ENCODE measurements at places on chromosomes 7 and 10.

DNA sequence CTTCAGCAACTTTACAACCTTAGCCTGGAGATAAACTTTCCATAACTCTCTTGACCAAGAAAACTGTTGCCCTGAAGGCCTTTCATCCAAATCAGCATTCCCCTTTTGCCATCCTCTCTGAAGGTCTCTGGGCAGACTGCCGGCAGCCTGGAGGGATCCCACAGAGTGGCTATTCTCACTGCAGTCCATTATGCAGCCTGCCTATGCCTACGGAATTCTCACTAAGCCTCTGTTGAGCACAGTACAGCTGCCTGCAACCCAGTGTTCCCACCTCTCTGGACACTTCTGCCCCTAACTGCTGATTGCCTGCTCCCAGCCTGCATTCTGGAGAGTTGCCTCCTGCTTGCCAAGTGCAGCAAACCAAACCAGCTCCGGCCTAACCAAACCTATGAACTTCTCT lies 548.9 kb upstream of the STEAP1 start:
- DNase-seq = no peak

GRCh38 chr7:28132959-28133870 lies 47.4 kb downstream of the JAZF1 start:
- no peak for DNase-seq

- no peak for DNase-seq
Measured at GRCh38 chr10:103836861-103837260, 18.5 kb downstream of the SH3PXD2A start.

- no peak for DNase-seq
Measured at GRCh38 chr7:10977113-10977512, 3.4 kb downstream of the PHF14 start.

DNA sequence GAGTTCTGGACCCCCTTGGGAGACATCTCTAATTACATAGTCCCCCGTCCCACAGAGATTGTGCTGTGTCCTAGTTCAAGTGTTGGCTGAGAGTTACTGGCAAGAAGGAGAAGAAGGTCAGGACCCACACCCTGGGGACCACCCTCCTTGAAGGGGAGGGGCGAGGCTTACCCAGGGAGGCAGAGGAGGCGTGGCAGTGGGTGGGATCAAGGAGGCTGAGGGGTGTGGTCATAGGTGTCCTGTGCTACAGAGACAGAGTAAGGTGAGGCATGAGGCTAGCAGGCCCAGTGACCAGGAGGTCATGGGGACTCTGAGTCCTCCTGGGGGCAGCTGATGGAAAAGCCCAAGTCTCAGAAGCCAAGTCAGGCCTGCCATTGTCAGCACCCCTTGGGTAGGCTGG lies 29.4 kb upstream of the ADCYAP1R1 start:
- DNase-seq = no peak

DNA sequence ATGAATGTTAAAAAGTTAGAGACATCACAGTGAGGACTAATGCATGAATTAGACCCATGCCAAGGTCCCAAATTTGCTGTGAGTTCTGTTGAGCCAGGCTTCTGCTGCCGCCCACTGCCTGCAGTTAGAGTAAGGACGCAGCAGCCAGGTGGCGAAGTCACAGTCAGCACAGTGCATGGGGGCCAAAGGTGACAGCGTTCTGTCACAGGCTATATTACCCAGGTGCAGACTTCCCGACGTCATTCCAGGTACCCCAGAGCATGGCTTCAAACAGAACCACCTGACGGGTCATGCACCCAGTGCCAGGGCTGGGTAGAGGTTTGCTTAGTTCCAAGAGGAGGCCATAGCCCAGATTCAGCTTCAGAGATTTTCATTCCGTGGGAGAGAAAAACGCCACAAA lies 33.9 kb upstream of the HMX3 start:
- DNase-seq = no peak

DNA sequence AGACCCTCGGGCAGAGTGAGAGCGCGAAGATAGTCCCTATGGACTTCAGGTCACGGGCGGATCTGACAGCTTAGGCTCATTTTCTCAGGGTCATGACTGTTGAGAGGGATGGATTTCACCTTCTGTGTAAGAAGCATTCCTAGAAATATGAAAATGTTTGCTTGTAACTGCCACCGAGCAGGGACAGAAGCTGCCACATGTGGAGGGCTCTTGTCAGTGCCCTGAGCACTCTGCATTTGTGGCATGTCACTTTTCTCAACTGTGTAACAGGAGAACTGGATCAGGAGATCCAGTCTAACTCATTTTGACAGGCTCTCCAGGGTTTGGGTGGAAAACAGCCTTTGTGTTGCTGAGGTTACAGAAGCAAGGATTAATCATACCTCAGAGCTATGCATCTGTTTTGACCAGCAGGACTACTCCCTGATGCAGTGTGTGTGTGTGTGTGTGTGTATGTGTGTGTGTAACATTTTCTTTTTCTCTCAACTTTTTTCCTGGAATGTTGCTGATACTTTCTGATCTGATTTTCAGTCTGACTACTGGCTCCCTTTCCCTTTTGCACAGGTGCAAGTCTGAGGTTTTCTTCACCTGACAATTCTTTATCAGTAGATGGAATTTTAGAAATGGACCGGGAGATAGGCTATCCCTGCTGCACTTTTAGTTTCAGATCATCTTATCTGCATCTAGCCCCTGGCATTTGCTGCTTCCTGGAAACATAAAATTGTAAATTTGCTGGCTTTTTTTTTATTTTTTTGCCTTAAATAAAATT lies 183.3 kb downstream of the STK31 start:
- DNase-seq = no peak

DNA sequence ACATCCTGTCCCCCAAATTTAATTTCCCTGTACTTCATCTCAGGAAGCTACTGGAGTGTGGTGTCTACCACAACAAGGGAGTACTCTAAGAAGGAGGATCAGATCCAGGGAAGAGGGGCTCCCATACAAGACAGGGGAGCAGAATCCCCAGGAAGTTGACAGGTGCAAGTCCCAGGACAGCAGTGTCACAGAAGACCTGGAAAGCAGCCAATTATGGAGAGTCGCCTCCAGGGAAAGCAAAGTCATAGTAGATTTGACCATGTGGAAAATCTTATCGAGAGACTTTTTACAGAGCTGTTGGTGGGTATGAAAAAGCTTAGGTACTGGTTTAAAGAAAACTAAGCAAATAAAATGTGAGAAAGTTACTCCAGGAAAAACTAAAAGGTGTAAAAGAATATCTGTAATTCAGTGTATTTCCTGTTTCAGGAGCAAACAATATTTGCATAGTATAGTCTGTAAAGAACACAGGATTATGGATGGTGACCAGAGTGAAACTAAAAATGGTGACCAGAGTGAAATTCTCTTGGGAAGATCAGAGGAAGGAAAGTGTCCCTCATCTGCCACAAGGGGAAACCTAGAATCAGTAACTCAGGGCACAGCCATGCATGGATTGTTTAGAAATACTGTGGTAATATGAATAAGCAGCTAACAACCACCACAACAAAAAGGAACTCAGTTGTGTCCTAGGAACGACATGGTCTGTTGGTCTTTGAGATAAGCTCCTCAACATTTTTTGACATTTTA lies 44.5 kb downstream of the LANCL2 start:
- DNase-seq = no peak

DNA sequence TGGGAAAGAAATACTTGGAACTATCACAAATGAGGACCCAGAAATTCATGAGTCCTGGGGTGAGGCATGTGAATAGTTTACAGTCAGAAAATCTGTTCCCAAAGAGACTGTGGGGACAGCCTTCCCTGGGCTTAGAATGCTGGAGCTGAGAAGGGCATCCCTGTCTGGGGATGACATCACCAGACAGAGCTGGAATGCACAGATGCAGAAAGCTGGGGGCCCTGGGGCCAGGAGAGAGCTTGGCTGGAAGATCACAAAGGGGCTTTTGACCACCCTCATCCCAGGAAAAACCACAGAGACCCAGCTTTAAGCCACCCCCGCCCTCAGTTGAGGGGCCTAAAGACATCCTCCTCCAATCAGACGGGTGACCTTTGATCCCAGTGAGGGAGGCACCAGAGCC lies 264.5 kb downstream of the PLXNA4 start:
- no peak for DNase-seq

DNA sequence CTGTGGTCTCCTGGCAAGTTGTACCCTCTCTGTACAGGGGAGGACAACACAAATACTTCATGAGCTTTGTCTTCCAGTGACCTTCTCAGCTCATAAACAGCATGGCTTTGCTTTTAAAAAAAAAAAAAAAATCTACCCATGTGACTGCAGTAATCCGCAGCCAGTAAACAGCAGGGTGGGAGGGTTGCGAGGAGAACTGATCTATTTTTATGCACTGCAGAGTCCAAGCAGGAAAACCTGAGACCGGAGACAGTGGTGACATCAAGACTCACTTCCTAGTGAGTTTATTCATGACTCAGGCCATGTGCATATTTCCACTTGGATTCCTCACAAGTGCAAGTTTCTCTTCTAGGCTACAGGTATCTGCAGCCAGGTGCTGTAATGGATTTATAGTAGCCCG lies 127.9 kb downstream of the NRF1 start:
- no peak for DNase-seq

- no peak for DNase-seq
Measured at GRCh38 chr10:27449571-27449970, 54.5 kb upstream of the RAB18 start.

DNA sequence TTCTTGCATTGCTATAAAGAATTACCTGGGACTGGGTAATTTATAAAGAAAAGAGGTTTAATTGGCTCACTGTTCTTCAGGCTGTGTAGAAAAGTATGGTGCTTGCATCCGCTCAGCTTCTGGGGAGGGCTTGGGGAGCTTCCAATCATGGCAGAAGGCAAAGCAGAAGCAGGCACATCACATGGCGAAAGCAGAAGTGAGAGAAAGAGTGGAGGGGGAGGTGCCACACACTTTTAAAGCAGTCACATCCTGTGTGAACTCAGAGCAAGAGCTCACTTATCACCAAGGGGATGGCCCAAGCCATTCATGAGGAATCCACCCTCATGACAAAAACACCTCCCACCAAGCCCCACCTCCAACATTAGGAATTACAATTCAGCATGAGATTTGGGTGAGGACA lies 303.5 kb downstream of the OTUD1 start:
- no peak for DNase-seq

DNA sequence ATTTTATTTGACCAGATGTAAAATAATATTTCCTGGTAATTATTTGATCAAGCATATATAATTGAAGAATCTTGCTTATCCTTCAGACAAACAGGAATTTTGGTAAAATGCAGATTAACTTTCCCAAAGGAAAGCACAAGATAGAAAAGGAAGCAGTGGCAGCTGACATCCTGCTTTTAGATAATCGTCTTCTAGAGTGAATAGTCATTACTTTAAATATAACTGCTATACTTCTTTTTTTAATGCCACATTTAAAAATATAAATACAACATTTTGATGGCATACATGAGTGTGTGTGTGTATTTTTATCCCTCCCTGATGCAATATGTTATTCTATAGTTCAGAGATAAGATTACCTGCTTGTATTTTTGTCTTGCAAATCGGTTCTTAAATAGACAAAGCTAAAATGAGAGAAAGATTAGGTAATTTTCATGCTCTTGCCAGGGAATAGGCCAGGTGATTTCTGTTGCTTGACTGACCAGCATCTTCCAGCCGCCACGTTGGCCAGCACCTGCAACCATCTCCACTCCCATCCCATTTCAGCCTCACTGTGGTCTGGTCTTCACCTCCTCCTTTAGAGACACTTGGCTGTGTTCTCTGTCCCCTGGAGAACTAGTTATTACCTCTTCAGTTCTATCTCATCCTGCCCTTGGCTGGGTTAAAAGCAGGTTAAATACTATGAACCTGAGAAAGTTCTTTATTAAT lies 58.1 kb downstream of the MDFIC start:
- no peak for DNase-seq

GRCh38 chr10:10320956-10321355 lies 696.7 kb upstream of the CELF2 start:
- no peak for DNase-seq

GRCh38 chr10:123475466-123475865 lies 190.7 kb upstream of the GPR26 start:
- DNase-seq = no peak

DNA sequence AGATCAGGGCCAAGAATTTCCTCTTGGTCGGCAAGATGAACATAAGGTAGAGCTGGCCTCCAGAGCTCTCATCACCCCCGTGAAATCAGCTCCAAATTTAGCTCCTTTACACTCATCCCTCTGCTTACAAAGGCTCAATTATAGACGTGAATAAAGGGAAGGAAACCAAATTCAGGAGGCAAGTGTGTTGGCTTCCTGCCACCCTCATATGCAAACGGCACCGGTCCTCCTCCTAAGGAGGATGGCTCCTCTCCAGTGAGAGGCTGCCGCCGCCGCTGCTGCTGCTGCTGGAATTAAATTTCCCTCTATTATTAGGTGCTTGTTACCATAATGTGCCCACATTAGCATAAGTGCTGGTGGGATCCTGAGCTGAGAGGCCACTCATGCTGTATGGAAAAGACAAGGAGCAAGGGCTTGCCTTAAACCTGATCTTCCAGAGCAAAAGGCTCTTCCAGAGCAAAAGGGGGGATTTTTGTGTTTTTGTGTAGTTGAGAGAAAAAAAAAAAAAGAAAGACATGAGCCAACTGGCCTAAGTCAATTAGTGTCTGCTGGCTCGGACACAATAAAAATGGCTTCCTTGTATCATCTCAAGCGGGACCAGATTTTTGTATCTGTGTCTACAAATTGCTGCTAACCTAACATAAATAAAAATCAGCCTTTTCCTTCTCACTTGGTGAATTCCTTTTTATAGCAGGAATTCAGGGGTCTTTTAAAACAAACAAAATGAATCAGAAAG lies 68.4 kb downstream of the CDHR3 start:
- DNase-seq = no peak

- DNase-seq = no peak
Measured at GRCh38 chr10:75117995-75118394, 6.5 kb downstream of the SAMD8 start.

DNA sequence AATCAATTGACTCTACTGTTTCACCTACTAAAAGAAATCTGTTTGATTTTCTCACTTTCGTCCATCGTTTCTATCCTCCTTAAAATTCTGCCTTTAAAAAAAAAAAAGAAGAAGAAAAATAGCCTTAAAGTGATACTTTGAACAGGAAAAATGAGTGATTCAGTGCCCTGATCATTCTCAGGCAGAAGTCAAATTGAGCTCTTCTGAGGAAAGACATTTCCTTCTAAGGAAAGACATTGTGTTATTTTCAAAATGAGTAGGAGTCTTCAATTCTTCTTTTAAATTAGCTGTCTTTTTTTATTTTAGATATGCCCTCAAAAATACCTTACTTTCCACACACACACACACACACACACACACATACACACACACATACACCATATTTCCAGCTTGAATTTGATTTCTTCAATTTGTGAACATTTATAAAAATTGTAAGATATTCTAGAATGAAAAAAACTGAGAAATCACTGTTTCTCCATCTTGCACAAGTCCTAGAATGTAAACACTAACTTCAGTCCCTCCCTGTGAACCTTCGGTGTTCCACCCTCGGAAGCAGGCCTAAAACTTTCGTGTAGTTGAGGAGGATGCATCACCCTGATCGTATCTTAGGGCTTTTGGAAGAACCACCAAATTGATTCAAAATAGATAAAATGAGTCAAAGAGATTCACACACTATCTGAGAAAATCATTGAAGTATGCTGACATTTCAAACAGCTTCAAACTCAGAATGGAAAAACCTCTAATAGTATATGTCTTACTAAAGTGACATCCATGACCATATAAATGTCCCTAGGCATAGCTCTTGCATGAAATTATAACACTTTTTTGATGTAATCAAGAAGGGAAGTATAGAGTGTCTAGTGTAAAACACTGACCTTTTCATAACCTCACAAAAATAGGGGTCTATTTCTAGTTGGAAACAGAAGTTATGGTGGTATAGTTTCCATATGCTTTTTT lies 270.8 kb downstream of the GATA3 start:
- no peak for DNase-seq

GRCh38 chr7:36765605-36766004 lies 41.3 kb upstream of the AOAH start:
- DNase-seq = no peak

Data from activated naive CD4-positive, alpha-beta T cell treated with anti-CD3 and anti-CD28 coated beads, Interleukin-2, amount 50 U/mL, for 16 hours (primary cell).